ENCODE measurements at places on chromosomes 5 and 9.
A peak's percentile ranks its signal among the peaks of the same experiment; 100 is the strongest.

GRCh38 chr5:179795049-179795862, 1.5 kb downstream of the LTC4S start:
- DNase-seq: no peak

DNA sequence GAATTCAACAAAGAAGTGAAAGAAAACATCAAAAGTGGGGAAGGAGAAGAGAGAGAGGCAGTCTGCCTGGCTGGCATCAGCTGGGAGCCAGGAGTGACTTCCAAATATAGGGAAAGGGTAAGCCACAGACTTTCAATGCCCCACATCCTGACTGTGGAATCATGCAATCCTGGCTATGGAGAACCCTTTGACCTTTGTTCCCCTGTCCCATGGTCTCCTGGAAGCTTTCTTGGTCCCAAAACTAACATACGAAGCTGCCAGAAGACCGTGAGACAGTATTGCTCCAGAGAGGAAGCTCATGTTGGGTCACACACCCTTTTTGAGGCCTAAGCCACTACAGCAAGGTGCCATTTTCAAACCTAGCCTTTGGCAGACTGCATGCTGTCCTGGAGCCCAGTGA, 665.5 kb downstream of the ELAVL2 start:
- no peak for DNase-seq

DNA sequence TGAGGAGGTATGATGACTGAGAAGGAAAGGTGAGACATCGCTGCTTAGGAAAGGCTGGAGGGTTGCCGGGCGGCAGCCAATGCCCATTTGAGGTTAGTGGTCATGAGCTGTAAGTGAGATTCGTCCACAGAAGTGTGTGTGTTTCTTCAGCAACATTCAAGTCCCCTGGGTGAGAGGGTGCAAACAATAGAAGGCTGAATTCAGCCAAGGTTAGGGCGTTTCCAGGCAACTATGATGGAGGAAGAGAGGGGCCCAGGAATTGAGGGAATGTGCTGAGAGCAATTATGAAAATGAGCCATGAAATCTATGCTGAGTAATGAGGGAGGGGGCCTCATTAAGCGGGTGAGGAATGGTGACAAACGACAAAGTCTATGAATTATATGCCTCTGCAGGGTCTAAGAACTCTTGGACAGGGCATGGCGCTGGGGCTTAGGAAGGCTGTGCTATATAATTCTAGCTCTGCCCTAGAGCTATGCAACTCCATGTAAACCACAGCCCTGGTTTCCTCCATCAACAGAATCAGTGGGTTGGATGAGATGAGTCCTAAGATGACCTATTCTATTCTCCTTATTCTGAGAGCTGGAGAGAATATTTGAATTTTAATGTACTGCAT, 96.0 kb downstream of the SLIT3 start:
- no peak for DNase-seq

DNA sequence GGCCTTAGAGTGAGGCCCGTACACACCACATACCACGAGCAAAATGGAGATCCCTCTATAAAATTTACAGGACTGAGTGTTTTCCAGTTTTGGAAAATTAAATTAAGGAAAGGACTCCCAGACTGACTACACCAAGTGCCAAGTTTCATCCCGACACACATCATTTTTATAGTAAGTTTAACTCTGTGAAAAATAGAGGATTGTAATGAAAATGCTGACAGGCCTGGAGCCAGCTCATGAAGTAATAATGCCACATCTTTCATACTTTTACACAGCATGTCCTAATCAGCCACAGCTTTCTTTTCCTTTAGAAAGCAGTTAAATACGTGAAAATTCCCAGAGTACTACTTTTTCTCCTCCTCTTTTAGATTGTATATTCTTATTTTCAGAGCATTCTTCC, 169.2 kb downstream of the SAXO1 start:
- no peak for DNase-seq

GRCh38 chr5:179860301-179860700, 1.7 kb upstream of the MRNIP start:
- no peak for DNase-seq

DNA sequence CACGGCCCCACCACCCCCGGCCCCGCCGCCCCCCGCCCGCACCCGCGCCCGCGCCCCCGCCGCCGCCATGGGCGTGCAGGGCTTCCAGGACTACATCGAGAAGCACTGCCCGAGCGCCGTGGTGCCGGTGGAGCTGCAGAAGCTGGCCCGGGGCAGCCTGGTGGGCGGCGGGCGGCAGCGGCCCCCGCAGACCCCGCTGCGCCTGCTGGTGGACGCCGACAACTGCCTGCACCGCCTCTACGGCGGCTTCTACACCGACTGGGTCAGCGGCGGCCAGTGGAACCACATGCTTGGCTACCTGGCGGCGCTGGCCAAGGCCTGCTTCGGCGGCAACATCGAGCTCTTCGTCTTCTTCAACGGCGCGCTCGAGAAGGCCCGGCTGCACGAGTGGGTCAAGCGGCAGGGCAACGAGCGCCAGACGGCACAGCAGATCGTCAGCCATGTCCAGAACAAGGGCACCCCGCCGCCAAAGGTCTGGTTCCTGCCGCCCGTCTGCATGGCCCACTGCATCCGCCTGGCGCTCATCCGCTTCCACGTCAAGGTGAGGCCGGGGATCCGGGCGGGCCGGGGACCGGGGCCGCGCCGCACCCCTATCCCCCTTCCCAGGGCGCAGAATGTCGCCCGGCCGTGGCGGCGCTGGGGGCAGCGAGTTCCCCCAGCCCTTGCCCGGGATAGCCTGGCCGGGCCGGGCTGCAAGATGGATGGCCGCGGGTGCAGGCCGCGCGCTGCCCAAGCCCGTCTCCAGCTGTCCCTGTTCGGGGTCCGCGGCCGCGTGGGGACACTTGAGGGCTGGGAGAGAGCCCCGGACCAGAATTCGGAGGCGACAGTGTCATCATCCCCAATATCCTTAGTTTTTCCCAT, 594 bp downstream of the FAM120A start:
- DNase-seq: peak; percentile 58

DNA sequence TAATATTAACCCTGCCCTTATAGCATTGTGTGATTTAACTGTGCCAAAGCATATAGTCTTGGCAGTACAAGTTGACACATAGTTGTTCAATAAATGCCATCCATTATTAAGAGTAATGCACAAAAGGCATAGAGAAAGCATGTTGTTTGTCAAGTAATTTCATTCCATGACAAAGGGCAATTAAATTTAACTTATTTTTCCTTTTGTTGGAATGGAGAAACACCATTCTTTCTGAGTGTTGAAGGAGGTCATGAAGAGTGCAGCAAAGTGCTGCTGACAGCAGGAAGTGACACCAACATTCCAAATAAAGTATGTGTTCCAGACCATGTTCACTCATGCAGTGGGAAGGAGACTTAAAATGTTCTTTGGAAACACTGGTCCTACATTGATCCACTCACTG, 29.1 kb downstream of the ANKDD1B start:
- DNase-seq: peak; percentile 83

DNA sequence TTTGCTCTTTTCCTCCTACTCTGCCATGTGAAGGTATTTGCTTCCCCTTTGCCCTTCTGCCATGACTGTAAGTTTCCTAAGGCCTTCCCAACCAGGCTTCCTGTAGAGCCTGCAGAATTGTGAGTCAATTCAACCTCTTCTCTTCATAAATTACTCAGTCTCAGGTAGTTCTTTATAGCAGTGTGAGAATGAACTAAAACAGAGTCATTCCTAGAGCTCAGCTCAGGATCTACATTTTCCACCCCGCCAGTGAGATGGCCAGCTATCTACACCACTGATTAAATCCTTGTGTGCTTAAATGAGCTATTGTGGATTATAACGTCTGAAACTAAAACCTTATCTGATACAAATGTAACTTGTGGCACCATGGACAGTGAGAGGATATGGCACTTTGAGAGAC, 55.0 kb downstream of the FRMD3 start:
- DNase-seq: no peak

DNA sequence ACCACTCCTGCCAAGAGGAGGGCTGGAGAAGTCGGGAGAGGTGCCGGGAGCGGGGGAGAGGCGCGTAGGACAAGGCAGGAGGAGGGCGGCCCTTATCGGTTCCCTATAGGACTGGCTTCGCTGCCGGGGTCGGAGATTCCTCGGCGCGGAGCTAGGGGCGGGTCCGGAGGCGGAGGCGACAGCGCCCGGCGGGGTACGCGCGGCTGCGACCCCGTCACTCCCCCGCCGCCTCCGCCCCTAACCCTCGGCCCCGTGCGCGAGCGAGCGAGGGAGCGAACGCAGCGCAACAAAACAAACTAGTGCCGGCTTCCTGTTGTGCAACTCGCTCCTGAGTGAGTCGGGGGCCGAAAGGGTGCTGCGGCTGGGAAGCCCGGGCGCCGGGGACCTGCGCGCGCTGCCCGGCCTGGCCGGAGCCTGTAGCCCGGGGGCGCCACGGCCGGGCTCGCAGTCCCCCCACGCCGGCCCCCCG, 2.0 kb downstream of the GLIS3 start:
- peak; percentile 64 for DNase-seq

DNA sequence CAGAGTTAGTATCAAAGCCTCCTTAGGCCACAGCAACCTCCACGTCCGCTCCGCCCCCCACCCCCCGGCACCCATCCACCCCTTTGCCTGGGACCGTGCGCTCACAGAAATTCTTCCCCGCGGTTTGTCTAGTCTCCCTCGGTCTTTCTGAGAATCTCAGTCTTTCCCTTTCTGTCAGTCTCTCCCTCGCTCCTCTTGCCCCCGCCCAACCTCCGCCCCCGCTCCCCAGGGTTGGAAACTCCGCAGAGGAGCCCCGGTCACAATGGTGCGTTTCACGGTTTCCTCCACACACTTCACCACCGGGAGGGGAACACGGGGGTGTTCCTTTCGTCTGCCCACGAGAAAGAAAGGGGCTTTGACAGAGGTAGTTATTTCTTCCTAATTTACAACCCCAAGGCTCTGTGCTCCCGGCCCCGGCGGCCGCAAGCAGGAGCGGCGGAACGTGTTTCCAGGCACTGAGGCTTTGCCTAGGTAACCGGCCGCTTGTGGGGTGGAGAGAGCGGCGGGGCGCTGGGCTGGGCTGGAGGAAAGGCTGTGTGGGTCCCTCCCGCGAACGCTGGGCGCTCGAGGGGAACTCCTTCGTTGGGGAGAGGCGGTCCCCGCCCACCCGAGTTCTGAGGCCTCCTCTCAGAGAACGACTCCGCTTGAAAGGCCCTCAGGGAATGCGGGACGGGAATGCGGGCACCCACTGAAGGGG, 2.1 kb downstream of the NR4A3 start:
- DNase-seq: peak; percentile 8

DNA sequence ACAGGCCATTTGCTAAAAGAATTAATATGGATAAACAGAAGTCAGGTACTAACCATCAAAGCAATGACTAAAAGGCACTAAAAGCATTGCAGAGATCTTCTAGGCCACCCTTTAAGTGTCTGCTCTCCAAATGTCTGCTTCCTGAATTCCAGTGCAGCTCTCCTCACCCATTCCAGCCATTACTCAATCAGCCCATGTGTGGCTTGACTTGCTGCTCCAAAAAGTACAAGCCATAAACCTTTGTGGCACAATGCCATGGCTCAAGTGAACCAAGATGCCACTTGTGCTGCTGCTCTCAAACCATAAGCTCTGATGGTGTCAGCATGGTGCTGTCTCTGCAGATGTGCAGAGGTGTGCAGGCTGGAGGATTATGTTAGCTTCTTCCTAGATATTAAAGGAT, 290.2 kb upstream of the POU5F2 start:
- no peak for DNase-seq

DNA sequence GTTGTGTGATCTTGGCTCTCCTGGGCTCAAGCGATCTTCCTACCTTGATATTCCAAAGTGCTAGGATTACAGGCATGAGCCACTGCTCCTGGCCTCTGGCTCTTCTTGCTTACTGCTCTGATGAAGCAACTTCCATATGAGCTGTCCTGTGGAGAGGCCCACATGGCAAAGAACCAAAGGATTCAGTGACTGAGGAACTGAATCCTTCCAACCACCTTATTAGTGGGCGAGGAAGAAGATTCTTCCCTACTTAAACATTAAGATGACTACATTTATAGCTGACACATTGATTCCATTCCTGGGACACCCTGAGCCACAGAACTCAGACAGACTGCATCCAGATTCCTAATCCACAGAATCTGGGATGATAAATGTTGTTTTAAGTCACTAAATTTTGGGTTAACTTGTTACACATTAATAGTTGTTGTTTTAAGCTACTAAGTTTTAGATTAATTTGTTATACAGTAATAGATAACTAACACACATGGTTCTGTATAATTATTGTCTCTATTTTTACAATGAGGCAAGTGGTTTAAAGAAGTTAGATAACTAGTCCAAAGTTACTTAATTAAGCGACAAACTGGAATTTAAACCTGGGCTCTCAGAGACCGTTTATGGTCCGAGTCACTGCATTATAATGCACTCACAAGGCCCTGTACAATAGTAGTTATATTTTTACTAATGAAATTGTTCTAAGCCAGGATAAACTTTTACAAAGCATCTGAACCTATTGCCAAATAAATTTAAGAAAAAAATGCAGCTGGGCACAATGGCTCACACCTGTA, 16.7 kb upstream of the SLCO4C1 start:
- no peak for DNase-seq

DNA sequence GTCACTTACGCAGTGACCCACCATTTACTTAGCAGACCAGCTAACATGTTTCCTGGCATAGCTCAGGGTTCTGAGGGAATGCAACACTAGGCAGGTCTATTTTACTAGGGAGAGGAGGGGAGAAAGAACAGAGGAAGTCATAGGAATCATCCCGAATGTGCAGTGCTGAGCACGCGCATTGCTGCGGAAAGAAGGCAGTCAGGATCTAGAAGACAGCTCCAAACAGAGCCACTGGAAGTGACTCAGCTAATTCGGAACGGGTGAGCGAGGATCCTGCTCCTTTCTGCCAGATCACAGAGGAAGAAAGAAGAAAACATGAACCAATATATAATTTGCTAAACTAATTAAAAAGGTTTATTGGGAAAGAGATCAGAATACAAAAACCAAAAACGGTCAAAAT, 339.8 kb downstream of the EFNA5 start:
- DNase-seq: no peak

DNA sequence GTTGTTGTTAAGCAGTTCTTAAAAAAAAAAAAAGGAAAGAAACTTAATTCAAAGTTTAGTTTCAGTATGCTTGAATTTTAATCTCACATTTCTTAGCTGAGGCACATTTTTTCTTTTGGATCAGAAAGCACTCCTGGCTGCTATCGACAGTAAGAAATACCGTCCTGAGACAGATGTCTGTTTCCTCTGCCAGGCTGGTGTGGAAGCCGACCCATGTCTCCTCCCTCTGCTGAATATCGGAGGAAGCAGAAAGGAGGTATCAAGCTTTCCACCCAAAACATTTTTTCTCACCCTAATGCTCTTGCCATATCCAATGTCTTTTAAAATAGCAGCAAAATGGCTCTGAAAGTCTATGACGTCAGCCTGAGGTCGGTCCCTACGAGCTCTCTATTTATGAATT, 208.1 kb downstream of the TLE4 start:
- DNase-seq: no peak

GRCh38 chr9:68653141-68653595, 51.9 kb upstream of the PIP5K1B start:
- no peak for DNase-seq

DNA sequence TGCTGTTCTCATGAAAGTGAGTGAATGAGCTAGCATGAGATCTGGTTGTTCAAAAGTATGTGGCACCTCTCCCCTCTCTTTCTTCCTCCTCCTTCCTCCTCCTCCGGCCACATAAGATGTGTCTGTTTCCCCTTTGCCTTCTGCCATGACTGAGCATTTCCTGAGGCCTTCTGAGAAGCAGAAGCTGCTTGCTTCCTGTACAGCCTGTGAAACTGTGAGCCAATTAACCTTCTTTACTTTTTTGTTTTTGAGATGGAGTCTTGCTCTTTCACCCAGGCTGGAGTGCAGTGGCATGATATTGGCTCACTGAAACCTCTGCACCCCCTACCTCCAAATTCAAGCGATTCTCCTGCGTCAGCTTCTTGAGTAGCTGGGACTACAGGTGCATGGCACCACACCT, 6.1 kb downstream of the S100Z start:
- peak; percentile 26 for DNase-seq

GRCh38 chr5:168047043-168047668, 244.3 kb upstream of the WWC1 start:
- no peak for DNase-seq

Data from endothelial cell of umbilical vein (primary cell).